ENCODE measurements at places on chromosomes 4 and X.

DNA sequence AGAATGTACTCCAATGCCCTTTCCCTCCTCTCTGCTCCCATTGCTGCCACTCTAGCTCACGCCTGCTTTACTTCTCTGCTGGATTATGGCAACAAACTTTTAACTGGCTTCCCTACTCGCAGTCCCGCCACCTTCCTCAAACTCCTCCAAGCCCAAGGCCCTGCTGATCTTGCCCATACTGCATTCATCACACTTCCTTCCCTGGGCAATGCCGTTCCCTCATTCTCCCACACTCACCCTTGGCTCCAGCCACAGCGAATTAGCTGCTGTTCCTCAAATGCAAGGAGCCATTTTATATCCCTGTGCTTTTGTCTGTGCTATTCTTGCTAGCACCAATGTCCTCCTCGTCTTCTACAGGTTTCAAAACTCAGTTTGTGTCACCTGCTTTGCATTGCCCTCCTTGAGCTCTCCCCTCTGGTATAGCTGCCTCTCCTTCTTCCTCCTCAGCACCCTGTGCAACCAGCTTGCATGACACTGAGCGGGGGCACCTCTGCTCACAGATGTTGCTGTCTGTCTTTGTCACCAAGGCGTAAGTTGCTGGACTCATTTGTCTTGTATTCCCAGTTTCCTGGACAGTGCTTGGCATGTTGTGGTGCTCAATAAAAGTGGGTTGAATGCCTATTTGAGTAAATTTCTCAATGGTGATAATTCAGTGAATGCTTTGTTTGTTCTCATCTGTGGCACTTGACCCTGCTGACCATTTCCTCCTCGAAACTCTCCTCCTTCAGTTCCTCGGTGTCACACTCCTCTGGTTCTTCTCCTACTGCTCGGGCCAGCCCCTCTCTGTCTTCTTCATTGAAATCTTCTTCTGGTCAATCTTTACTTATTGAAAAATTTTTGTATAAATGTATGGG is 22.4 kb upstream of the MGST2 start:
- no peak for DNase-seq

GRCh38 chr4:149896432-149896831 is 80.8 kb upstream of the IQCM start:
- DNase-seq, result no peak

- DNase-seq, result no peak
Observed at GRCh38 chr4:88752754-88753153, 55.1 kb upstream of the NAP1L5 start.

- DNase-seq, result no peak
Observed at GRCh38 chr4:654503-654845, 19.6 kb downstream of the ATP5ME start.

- DNase-seq, result no peak
Observed at GRCh38 chrX:24983931-24984330, 31.8 kb downstream of the ARX start.

DNA sequence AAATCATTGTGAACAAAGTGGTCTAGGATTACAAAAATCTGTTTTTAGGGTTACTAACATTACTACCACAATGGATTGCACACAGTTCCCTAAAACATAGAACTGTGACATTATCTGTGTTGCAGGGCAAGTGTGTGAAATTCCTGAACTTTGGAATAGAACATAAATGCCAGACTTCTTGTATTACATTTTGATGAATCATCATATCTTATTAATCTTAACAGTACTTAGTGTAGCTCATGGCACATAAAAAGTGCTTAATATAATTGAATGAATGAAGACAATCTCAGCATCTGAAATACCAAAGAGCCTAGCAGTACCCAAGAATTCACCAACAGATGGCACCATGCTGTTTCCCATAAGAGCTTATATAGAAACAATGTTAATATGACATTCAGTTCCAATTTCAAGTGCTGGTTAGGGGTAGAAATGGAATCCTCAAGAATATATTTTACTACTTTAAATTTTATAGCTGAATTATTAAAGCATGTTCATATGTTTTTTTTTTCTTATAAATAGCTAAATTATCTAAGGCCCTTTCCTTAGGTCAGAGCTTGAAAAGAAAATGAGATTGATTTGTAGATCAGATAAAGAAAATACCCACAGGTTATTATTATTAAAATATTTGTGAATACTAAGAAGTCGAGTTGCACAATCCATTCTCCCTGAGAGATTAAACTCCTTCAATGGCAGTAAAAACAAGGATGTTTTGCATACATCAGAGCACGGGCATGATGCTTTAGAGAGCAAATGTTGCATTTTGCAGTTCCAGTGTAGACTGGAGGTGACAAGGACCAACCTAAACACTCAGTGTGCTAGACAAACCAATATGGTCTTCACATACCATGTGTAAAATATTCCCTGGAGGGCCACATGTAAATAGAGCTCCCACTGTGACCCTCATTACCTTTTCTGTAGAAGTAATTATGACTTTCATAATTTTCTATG is 25.7 kb upstream of the SHISA3 start:
- DNase-seq, result no peak

- DNase-seq, result no peak
Observed at GRCh38 chr4:38192516-38192915, 232.3 kb downstream of the PTTG2 start.

DNA sequence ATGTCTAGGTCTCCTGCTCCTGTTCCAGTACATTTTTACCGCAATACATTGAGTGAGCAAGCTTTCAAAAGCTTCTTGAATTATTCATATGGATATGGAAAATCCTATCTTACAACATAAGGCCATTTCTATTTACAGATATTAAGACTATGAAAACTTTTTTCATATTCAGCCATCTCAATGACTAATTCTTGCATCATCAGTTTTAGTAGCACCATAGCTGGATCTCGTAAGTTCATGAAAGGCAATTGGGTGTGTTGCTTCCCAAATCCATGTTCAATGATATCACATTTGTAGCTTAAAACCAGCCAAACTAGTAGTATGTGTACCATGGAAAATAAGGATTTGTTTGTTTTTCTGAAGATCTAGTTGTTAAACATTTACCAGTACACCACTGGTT is 118.3 kb upstream of the GABRA2 start:
- no peak for DNase-seq

GRCh38 chr4:170139764-170140163 is 50.0 kb upstream of the AADAT start:
- DNase-seq, result no peak

GRCh38 chrX:12950851-12951594 is 23.9 kb upstream of the TMSB4X start:
- DNase-seq, result peak; percentile 39

DNA sequence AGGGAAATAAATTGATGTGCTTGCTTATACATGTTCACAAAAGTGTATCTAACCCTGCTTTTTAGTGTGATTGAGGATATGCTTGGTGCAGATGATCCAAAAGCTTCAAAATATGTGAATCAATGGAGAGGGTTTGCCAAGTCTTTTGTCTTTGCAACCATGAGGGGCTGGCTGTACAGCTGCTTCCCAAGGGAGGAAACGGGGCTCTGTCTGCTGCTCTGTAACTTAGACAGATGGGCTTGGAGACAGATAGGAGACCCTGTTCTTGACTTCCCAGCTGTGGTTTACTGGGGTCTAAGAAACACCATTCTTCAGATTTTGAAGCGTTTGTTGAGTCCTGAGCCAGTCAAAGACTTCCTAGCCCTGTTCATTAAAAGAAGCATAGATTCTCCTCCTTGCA is 152.3 kb downstream of the DCLK2 start:
- no peak for DNase-seq

DNA sequence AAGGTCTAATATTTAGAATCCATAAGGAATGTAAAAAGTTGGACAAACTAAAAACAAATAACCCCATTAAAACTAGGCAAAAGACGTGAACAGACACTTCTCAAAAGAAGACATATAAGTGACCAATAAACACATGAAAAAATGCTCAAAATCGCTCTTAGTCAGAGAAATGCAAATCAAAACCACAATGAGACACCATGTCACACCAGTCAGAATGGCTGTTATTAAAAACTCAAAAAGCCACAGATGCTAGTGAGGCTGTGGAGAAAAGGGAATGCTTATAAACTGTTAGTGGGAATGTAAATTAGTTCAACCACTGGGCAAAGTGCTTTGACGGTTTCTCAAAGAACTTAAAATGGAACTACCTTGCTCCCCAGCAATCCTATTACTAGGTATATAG is 674.3 kb upstream of the MAGEB2 start:
- no peak for DNase-seq

- DNase-seq, result no peak
Observed at GRCh38 chr4:36824682-36825081, 419.9 kb upstream of the NWD2 start.

DNA sequence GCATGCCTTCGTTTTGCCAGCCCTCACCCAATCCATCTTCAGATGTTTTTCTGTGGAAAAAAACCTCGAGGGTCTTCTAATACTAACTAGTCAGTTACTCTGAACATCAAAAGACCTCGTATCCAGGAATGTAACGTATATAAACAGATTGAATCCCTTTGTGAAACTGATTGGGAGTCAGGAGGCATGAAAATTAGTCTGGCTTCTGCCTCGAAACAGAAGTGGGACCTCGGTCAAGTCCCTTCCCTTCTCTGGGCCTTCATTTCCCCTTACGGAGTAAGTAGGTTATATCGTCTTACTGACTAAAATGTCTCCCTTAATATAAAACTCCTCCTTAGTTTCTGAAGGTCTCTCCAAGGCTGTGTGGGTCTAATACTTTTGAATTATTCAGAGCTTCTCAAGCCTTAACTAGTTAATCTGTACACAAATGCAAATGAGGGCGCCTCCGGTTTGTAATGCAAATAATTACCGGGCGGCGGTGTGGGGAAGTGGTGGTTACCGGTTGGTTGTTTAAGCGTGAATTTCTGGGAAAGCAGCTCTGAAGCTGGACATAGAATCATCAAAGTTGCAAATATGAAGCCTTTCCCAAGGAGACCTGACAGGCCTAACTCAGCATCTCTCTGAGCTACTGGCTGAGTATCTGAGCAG is 11.4 kb upstream of the NKRF start:
- DNase-seq, result no peak

GRCh38 chr4:94561249-94562024 is 109.7 kb downstream of the PDLIM5 start:
- DNase-seq, result no peak

GRCh38 chrX:102652031-102652688 is 877 bp downstream of the GPRASP1 start:
- DNase-seq, result peak; percentile 16

DNA sequence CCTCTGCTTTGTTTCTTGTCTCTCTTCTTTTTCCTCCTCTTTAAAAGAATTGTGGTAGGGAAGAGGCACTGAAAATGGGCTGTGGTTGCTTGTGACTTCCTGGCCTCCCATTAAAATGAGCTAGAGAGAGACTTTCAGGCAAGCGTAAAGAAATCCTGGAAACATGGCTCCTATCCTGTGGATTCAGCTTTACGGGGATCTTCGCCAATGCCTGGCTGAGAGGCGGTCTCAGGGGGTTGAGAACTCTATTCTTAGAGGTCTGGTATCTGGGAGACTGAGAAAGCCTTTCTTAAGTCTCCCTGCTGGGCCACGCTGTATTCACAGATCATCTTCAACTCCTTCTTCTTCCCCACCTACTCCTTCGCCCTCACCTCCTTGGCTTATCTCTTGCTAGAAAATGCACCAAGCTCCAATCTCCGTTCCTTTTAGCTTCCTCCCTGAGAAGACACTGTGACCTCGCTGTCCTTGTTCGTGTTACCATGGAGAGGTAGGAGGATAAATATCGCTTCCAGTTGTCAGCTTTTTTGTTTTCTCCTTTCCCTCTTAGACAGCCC is 542 bp upstream of the KLF8 start:
- DNase-seq, result no peak

- no peak for DNase-seq
Observed at GRCh38 chr4:138235419-138235952, 6.7 kb downstream of the SLC7A11 start.

- DNase-seq, result no peak
Observed at GRCh38 chrX:17456526-17456925, 81.5 kb downstream of the NHS start.

- no peak for DNase-seq
Observed at GRCh38 chr4:8439914-8440491, 520 bp downstream of the ACOX3 start.

DNA sequence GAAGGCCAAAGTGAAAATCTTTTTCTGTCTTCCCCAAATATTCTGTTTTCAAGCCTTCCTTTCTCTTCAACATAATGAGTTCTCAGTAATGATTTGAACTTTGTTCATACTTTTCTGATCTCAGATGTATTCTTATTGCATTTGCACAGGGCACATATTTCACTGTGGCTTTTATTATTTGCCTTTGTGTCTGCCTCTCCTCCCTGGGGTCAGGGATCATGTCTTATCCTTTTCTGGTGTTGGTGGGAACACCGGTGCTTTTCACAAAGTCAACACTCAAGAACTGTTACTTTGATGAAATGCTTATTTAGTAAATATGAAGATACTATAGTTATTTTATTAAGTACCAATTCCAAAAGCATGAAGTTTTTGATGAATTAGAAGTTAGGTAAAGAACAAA is 143.8 kb downstream of the FRAS1 start:
- DNase-seq, result no peak

DNA sequence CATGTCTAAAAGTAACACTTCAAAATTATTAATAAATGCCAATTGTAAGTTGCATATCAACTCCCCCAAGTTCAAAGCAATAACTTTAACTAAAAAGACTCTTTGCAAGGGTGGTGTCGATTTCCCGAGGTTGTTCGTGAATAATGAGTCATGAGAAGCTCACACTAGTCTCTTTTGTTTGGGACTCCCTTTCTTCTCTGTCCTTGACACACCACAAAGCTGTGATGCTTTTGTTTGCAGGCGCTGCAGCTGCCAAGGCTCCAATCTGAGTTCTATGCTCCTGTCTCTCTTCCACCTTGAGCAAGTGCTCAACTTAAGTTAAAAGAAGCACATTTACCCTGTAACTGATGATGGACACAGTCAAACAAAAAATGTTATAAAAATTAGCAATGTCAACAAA is 65.9 kb downstream of the FAT1 start:
- no peak for DNase-seq

- DNase-seq, result no peak
Observed at GRCh38 chr4:15714141-15714540, 11.3 kb downstream of the BST1 start.

GRCh38 chrX:47283015-47283771 is 50.4 kb downstream of the USP11 start:
- DNase-seq, result no peak

All from stimulated activated CD8-positive, alpha-beta memory T cell treated with anti-CD3 and anti-CD28 coated beads, Interleukin-12 subunit alpha, Interleukin-12 subunit beta, amount 100 ng/mL, for 4 hours (primary cell).